Stimulated activated CD8-positive, alpha-beta memory T cell treated with anti-CD3 and anti-CD28 coated beads, Interleukin-4, amount 100 ng/mL, for 1 hour (primary cell): ENCODE measurements at places on chromosomes 3 and 15.

DNA sequence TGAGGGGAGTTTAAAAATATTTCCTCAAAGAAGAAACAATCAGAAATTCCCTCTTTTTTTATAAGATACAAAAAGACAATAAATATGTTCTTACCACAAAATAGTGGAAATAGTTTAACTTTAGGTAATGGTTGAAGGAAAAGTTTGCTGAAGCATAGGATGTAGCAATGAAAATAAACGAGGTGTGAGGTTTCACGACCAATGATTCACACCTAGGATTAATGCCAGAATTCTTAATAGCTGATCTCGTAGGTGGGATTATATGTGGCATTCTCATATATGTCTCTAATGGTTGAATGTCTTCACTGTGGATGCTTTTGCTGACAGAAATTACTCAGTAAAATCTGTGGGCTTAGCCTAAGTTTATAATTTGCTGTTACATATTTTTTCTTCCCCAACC is 467.7 kb downstream of the FGF12 start:
- DNase-seq, result no peak

GRCh38 chr3:57627976-57628375 is 30.8 kb upstream of the ARF4 start:
- DNase-seq, result no peak

- no peak for DNase-seq
Measured at GRCh38 chr3:197496746-197497125, 59.0 kb downstream of the BDH1 start.

GRCh38 chr3:118527514-118528044 is 507.1 kb downstream of the IGSF11 start:
- no peak for DNase-seq

- DNase-seq, result no peak
Measured at GRCh38 chr3:134838599-134838998, 43.5 kb downstream of the EPHB1 start.

DNA sequence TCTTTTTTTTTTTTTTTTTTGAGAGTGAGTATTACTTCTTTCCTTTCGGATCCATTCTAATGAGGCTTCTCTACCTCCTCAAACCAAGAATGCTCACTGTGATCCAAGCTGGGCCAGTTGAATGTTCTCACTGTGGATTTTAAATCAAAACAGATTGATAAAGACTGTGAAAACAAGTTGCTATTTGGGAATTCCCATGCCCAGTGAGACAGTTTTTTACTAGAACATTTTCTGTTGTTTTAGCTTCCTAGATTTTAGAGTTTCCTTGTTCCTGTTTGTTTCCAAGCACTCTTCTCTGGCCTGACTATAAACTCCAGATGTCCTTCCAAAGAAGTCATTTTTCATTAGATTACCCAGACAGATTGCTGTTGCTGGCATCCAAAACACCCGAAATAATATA is 60.1 kb upstream of the GALNT15 start:
- no peak for DNase-seq

DNA sequence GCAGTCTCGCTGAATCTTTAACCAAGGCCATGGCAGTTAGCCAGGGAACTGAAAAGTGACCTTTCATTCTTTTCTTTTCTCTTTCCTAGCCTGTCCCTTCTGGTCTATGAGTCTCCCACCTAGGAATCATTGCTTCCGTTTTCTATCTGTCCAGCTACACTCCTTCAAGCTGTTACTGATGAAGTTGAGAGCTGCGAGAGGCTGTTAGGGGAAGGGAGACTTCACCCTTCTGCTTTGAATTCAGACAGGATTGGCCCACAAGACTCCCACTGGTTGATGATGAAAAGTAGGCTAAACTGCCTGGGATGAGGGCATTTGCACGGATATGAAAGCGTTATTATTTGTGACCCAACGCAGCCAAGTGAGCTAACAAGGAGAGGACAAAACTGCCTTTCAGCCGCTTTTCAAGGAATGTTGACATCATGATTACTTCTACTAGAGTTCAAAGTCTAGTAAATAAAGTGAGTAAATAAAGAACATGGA is 30.2 kb downstream of the EIF4E3 start:
- no peak for DNase-seq

- no peak for DNase-seq
Measured at GRCh38 chr15:83435202-83435601, 11.9 kb upstream of the SH3GL3 start.
